GM13977 (cell line): ENCODE measurements at places on chromosomes 2 and 18.

- no peak for DNase-seq
Measured at GRCh38 chr18:7601246-7601615, 34.1 kb downstream of the PTPRM start.

GRCh38 chr18:56559044-56559443, 79.3 kb downstream of the TXNL1 start:
- DNase-seq: no peak

DNA sequence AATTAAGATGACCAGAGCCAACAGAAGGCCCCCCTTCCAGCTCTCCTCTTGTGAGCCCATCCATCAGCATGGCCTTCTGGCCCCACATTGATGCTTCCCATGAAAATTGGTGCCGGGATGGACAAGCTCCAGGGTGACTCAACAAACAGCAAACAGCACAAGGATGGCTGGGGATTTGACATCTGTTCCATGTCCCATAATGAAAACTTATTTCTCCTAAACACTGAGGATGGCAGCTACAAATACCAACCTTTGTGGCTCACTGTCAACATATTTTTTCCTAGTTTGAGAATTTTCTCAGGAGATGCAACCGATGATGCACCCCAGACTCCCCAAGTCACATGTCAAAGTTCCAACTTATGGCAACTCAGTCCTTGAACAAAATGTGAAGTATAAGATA, 169.6 kb upstream of the SIX2 start:
- DNase-seq: no peak

DNA sequence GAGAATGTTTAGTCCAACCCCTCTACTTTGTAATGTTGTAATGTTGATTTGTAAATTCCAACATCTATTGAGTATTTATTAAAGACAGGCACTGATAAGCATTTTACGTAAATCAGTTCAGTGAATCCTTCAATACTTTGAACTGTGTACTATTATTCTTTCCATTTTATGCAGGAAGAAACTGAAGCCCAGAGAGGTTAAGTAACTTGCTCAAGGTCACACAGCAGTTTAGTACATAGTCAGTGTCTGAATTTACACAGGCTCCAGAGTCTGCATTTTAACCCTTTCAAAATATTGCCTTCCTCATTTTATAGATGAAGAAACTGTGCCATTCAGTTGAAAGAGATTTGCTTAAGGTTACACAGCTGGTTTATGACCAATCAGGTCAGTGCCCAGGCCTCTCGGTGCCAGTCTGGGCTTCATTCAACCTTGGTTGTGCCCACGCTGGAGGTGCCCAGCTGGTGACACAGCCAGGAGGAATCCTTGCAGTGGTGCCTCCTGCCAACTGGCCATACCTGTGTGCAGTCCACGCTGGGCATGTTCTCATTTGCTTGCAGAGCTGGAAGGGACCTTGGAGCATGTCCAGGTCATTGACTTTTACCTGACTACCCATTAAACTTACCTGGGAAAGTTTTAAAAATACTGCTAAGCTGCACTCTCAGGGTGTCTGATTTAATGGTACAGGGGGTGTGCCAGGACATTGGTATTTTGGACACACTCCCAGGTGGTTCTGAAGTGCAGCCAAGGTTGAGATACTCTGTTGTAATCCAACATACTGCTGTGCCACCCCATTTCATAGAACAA, 74.3 kb upstream of the CYRIA start:
- DNase-seq: no peak

DNA sequence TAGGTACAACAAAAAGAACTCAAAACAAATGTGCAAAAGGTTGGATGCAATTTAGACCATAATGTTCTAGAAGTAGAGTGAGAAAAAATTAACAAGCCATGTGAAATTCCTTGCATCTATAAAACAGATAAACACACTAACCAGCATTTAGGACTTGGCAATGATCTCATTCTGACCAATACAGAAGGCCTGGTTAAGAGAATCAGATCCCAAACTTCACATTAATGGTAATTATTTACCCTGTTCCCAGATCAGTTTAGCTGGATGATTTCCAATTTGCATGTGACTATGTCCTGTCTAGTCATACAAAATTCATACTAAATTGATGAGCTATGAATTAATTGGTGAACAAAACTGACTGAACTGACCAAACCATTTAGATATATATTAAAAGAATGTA, 98.4 kb upstream of the FIGN start:
- no peak for DNase-seq

- no peak for DNase-seq
Measured at GRCh38 chr2:233839447-233839820, 14.9 kb downstream of the HJURP start.

DNA sequence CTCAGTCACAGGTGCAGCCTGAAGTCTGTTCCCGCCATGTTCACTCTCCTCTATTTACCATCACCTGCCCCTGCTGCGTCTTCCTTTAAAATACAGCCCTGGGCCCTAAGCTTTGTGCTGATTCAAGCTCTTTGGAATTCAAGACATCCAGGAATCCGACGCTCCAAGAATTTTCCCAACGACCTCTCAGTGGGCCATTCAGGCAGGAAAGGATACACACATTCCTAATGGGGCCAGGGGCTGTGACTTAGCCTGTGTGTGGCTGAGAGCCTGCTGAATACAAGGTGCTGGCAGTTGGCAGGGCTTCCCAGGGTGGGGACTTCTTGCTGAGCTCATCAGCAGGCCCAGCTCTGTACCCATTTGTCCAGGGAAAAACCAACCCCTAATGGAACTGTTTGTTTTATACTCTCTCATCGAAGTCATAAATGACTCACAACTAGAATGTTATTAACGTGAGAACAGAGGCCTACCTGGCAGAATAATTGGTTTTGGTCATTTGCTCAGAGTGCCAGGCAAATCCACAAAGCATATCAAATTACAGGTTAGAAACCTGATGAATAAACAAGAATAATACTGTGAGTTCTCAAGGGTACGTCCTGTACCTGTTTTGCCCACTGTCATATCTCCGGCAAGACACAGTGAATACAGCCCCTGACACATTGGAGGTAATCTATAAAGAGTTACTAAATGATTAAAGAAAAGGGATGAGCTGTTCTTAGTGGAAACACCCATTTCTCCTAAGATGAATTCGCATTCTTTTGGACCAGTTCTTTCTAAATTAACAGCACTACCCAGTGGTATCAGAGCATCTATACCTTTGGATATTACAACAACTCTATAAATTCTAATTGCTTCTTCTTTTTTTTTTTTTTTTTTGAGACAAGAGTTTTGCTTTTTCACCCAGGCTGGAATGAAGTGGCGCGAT, 12.6 kb upstream of the KCMF1 start:
- DNase-seq: no peak

DNA sequence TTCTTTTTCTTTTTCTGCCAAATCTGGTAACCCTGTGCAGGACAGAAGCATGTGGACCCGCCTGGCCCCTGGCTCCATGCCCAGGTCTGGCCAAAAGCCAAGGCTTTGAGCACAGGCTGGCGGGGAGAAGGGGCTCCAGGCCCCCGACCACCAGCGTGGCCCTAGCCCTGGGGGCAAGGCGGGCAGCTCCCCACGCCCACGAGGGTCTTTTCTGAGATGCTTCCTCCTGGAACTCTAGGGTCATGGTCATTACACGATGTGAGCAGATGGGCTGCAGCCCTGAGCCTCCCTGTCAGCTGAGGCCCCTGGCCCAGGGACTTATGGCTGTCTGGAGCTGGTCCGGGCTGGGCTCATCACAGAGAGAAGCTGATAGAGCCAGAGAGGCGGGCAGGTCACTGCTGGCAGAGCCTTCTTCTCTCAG, 5.7 kb upstream of the OTOS start:
- DNase-seq: no peak

- DNase-seq: no peak
Measured at GRCh38 chr2:194826241-194826640, 830.8 kb upstream of the SLC39A10 start.

DNA sequence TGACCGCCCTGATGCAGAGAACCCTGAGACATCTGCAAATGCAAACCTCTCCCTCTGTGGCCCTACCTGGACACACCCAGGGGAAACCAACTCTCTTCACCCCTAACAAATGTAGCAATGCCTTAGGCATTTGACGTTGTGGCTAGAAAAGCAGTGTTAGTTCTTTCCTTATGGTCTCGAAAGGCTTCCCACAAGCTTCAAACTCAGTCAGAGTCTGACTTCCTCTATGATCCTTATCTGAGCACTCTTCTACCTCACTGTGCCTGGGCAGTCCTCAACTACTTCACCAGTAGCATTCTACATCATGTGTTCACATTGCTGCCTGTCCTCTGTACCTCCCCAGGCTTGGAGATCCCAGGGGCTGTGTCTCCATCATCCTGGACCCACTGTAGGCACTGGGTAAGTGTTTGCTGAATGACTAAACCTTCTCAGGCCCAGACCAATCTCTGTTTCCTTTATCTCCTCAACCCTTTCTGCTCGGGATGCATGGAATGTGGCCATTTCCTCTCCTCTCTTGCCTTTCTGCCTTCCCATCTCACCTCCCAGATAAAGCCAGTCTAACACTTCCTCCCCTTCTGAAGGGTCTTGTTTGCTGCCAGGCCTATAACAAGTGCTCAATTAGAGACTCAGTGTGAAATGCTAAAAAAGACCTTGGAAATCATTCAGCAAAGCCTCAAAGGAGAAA, 91.7 kb upstream of the ACAA2 start:
- DNase-seq: no peak

DNA sequence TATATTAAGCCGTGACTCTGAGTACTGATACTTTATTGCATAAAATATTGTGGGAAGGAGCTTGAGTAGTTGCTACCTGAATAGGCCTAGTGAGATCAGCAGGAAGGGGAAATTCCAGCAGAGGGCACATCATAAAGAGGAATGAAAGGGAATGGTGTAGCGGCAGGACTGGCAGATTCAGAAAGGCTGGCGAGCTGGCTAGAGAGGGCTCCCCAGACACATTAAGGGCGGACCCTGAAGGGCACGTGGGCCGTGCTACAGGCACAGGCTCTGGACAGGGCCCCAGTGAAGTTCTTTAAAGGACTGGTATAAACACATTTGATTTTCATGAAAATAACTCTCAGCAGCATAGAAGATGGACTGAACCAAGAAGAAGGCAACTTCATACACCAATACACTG, 43.0 kb downstream of the PTPN2 start:
- no peak for DNase-seq

- no peak for DNase-seq
Measured at GRCh38 chr2:222828572-222828971, 32.3 kb upstream of the ACSL3 start.

GRCh38 chr2:192578780-192579179, 384.0 kb upstream of the TMEFF2 start:
- DNase-seq: no peak

- no peak for DNase-seq
Measured at GRCh38 chr2:19812166-19812565, 89.6 kb downstream of the TTC32 start.

GRCh38 chr2:119782308-119783027, 22.7 kb downstream of the PTPN4 start:
- DNase-seq: no peak

DNA sequence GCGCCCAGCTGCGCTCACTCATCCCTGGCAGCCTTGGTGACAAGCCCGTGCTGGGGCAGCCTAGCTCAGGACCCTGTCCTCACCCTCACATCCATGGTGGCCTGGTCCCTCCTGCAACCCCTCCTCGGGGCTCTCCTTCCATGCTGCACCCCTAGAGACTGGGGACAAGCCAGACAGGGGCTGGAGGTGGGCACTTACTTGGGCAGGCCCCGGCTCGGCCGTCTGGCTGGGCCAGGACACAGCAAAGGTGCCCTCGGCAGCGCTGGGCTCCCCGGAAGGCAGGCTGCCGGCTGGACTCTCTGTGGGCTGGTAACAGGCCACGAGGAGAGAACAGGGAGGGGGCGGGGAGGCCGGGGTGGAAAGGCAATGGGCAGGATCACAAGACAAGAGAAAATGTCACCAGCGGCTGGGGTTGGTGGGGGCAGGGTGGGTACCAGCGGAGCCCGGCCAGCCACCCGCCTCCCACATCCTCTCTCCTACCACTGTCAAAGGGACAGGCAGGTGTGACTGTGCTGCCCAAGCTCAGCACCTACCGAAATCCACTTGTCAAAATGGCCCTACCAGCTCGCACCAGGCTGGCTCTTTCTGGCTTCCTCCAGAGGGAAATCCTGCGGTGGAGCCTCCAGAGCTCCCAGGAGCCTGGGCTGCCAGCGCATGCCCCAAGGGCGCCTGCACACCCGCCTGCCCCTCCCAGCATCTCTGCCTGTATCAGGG, 54.7 kb downstream of the BIN1 start:
- no peak for DNase-seq

- no peak for DNase-seq
Measured at GRCh38 chr2:52916981-52917380, 850.6 kb upstream of the CHAC2 start.

DNA sequence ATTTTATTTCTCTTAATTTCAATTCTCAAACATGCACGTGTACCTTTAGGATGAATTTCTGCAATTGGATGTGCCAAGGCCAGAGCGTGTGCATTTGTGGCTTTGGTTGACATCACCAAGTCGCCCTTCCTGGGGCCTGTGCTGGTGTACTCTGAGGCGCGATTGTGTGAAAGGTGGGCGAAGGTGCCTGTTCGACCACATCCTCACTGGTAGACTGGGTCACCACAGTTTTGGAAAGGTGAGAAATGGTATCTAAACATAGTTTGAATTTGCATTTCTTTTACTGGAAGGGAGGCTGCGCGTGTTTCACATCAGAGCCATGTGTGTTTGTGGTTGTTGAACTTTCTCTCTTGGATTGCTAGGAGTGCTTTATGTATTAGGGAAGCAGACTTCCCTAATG, 89.8 kb downstream of the LDLRAD4 start:
- DNase-seq: no peak

DNA sequence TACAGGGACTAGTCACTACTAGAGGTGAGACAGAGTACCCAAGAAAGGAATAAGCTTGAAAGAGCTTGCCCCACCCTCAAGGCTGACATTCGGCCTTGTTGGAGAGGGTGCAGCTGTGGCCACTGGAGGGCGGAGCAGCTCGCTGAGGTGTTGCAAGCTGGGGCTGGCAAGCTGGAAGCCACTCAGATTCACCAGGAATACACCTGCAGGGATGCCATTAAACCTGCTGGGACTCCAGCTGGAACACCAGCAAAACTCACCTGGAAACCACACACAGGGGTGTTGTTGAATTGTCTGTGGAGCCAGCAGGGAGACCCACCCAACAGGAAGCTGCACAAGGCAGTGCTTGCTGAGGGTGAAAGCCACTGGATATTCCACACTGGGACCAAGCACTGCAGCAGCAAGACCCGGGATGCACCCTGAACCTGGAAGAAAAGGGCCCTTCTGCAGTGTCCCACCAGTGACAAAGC, 26.1 kb downstream of the KCTD18 start:
- DNase-seq: peak; percentile 47

DNA sequence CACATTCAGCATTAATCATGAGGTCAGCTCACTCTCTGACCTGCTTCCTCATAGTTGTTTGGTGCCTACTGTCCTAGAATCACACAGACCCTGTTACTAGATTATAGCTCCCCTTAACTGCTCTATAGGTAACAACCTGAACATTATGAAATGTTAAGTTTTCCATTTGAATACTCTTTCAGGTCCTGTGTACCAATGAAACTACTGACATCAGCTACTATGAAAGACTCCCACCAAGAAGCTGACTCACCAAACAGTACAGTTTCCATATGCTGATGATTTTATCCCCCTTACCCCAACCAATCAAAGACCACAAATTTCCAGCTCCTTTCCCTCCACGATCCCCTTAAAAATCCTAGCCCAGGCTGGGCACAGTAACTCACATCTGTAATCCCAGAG, 56.3 kb downstream of the SRBD1 start:
- no peak for DNase-seq
